ENCODE measurements at places on chromosomes 7 and 10. TPM values are rescaled to one million over a fixed set of nuclear protein-coding genes. Genes with fewer than 3 reads are reported as not detected.

The UTF1 gene
- total RNA-seq: not detected

DNA sequence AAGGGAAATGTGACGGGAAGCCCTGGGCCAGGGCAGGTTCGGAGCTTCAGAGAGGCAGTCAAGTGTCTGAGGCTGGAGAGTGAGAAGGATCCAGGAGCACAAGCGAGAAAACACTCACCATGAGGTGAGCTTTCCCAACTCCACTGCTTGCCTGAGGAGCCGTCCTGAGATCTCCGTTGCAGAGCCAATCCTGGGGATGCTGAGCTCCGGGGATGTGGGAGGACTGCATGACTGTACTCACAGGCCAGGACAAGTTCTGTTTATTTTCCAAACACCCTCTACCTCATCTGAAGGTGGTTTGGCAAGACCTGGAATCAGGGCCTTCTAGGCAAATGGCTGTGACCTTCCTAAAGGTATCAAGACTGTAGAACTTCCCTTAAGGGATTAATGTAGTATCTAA lies 38.7 kb downstream of the GLI3 start:
- no peak for DNase-seq

- DNase-seq: no peak
Measured at GRCh38 chr7:28919510-28919909, 38.6 kb downstream of the TRIL start.

- DNase-seq: no peak
Measured at GRCh38 chr7:46930366-46930765, 651.5 kb downstream of the TNS3 start.

The TAS2R5 gene
- 6.5 TPM for total RNA-seq

GRCh38 chr10:122957474-122957873 lies 3.4 kb upstream of the C10orf88 start:
- no peak for DNase-seq

DNA sequence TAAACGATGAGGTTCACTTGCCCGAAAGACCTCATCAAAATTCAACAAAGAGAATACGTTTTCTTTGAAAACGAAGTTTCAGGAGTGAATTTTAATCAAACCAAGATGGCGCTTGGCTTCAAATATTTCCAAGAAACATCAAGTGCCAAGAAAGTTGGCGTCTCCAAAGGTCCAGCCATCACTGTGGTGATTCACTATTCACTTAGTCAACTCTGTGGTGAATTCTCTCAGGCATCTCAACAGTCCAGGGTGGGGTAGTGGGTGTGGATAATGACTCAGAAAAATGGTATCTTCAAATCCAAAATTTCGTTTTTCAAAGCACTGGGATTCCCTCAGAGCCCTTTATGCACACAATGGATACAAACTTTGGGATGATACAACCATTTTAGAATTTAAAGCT lies 133.1 kb downstream of the SVIL start:
- DNase-seq: no peak

GRCh38 chr7:85292908-85293576 lies 106.2 kb upstream of the SEMA3D start:
- no peak for DNase-seq

DNA sequence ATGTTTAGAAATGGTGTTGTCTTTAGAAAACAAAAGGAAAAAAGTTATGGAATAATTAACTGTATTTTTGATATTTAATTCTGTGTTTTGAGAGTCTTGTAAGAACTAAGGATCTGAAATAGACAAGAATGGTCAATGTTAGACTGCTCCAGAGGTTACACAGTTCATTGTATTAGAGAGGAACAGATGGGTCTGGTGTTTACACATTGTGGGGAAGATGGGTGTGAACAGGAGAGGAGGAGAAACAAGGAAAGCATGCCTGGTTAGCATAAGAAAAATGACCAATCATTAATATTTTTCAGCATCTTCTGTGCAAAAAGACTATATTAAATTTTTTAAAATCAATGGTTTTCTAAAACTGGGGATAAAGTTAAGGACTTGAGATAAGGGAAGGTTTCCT lies 11.9 kb downstream of the MEOX2 start:
- no peak for DNase-seq

- DNase-seq: peak; percentile 37
Measured at GRCh38 chr7:116524609-116525297, at the start of gene CAV1. TSS of gene CAV1 (plus strand) at chr7:116525036. CDS start at chr7:116525063, 27 bp downstream.

- DNase-seq: no peak
Measured at GRCh38 chr7:81845744-81846241, 75.9 kb upstream of the HGF start.

- DNase-seq: no peak
Measured at GRCh38 chr7:46286356-46286755, 365.3 kb upstream of the IGFBP3 start.

The NPM3 gene
- total RNA-seq: 30.6 TPM

GRCh38 chr7:132508724-132509353 lies 67.4 kb downstream of the PLXNA4 start:
- no peak for DNase-seq

- DNase-seq: no peak
Measured at GRCh38 chr10:47348661-47349470, 703 bp downstream of the RBP3 start.

The PAPOLB gene
- total RNA-seq: 2.2 TPM

The PYROXD2 gene
- 15.0 TPM for total RNA-seq

DNA sequence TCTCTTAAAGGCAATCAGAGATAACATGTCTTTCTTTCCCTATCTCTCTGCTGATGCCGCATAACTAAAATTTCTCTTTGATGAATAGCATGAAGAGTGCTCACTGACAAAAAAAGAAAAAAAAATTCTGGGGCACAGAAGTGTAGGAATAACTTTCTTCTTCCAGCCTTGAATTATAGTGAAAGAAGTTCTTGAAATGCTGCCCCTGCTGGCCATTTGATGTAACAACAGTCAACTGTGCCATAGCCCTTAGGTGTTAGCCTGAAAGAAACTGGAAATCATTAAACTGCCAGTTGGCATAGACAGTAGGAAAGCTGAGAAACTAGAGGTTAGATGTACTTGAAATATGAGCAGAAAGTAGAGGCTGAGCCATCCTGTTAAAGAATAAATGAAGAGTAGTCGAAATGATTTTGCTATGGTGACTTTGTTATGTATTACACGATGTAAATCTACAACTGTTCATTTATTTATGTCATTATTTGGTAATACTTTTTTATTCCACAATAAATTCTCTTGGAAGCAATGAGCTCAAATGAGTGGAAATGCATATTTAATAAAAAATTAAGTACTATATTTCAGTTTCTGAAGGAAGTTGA lies 48.3 kb upstream of the FAM171A1 start:
- no peak for DNase-seq

GRCh38 chr7:101898106-101898505 lies 80.7 kb downstream of the CUX1 start:
- DNase-seq: no peak

GRCh38 chr10:126049759-126050700 lies 153.7 kb downstream of the FANK1 start:
- DNase-seq: no peak

GRCh38 chr10:50310560-50311174 lies 59.4 kb upstream of the ASAH2 start:
- DNase-seq: no peak

GRCh38 chr10:3294919-3295581 lies 122.5 kb upstream of the PITRM1 start:
- DNase-seq: no peak

- peak; percentile 42 for DNase-seq
Measured at GRCh38 chr7:106947244-106947728, 82.2 kb downstream of the PIK3CG start.
